Hematopoietic multipotent progenitor cell (in vitro differentiated cells): ENCODE measurements at places on chromosomes 12 and 14. TPM values are rescaled to one million over a fixed set of nuclear protein-coding genes. Genes with fewer than 3 reads are reported as not detected.

- no peak for DNase-seq
Observed at GRCh38 chr14:94461526-94462218, 9.1 kb upstream of the SERPINA11 start.

DNA sequence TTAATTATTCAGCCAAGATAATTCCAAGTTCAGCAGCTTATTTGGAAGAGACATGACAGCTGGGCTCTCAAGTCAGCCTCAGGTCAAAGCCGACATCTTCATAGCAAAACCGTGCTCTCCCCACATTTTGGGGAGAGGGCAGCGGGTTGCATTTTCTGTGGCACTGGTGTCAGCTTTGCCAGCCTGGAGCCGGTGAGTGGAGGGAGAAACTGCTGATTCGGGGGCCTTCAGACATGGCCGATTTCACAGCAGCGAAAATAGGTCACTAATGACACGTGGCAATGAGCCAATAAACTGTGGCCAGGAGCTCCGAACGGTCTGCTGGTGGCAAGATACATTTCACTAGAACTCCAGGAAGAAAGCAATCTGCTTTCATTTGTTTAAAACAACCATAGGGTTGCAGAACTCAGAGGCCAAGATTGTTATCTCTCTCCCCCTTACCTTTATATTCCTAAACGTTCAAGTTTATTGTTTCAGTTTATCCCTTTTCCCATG, 173.2 kb downstream of the CAND1 start:
- DNase-seq = peak; percentile 31

GRCh38 chr12:5884285-5884684, 60.8 kb downstream of the ANO2 start:
- DNase-seq = no peak

DNA sequence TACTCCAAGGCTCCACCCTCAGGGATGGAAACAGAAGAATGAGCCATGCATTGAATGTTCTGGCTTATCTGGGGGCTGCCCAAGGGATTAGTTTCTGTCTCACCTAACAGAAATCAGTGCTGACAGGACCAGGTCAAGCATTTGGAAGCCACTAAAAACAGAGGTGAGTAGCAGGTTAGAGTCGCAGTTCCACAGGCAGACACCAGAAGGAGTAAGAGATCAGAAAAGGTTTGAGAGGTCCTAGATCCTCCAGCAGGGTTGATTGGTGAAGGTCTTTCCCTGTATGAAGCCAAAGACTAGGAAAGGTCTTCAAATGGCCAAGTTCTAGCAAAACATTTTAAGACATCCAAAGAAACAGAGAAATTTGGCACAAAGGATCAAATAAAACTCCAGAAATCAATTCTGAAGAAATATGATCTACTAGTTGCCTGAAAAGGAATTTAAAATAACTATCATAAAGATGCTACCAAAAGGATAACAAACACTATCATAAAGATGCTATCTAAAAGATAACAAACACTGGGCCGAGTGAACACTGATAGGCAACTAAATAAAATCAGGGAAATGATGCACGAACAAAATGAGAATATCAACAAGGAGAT, 19.5 kb upstream of the TTC9 start:
- DNase-seq = peak; percentile 46

KRT73 gene
- 0.27 TPM for total RNA-seq

RNASE3 gene
- total RNA-seq = 3.0 TPM
